Activated naive CD8-positive, alpha-beta T cell treated with anti-CD3 and anti-CD28 coated beads, Interleukin-2, amount 10 ng/mL, durations not matched to agents 7 days and 5 days (primary cell): ENCODE measurements at places on chromosomes 12 and 14. TPM values are rescaled to one million over a fixed set of nuclear protein-coding genes. Genes with fewer than 3 reads are reported as not detected.

- H3K4me3 ChIP-seq: no peak overlapping the region
- no peaks in the 10 kb centered on the region for H3K27me3 ChIP-seq
- H3K27ac ChIP-seq: no peak overlapping the region
- no peaks in the 10 kb centered on the region for H3K4me1 ChIP-seq
- DNase-seq: no peak
- H3K36me3 ChIP-seq: peaks cover 3% of the 10 kb centered on the region
Observed at GRCh38 chr14:104702673-104703072, 13.3 kb downstream of the INF2 start.

DNA sequence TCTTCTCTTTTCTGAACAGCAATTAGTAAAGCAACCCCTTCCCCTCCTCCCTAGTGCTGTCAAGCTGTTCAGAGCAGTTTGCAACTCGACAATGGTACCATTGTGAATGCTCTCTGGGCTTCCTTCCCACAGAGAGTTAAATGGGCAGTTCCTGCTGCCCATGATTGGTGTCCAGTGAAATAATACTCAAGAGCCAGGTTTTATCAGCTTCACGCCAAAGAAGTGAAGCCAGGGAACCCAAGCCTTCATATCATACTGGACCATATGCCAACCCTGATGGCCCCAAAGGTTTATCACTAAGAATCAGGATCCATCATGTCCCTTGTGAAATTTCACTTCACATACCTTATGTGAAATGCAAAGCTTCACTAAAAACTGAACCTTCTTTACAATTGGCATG, 24.7 kb downstream of the INSM2 start:
- DNase-seq: no peak
- no peaks in the 10 kb centered on the region for H3K27me3 ChIP-seq
- H3K27ac ChIP-seq: no peak overlapping the region
- H3K4me3 ChIP-seq: no peak overlapping the region

The MANSC1 gene
- 0.20 TPM for total RNA-seq

The MED6 gene
- 55.6 TPM for total RNA-seq
